ENCODE measurements at places on chromosomes 5 and 9.

DNA sequence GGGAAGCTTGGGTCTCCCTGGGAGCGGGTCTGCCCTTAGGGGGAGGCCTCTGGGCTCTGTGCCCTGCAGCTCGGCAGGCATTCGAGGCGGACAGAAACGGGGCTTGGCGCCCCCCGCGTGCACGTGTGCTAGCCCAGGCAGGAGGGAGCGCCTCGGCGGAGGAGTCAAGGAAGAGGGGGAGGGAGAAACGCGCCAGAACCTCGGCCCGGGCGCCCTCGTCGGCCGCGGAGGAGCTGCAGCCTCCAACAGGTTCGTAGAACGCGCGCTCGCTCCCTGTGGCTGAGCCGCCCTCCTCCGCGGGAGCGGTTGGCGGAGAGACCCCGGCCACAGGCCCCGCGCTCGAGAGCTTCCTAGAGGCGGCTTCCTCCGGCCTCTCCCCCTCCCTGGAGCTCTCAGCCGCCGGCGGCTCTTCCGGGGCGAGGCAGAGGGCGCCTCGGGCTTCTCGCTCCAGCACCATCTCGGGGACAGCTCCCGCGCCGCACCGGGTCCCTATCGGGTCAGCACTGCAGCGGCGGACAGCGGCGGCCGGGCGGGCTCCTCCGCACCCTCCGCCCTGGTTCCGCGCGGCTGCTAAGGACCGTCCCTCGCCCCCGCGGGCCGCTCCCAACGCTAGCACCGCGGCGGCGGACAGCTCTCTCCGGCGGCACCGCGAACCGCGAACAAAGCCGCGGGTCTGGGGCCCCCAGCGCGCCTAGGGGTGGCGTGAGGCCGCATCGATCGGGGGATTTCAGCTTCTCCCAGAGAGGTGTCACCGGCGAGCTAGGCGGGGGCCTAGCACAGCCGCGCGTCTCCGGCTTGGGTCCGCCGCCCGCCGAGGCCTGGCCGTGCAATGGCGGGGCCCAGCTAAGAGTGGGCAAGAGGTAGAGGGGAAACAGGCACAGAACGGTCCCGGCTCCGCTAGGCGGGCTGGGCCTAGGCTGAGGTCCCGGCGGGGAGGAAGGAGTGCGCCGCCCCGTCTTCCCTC, 74.6 kb upstream of the CPLX2 start:
- no peak for DNase-seq

DNA sequence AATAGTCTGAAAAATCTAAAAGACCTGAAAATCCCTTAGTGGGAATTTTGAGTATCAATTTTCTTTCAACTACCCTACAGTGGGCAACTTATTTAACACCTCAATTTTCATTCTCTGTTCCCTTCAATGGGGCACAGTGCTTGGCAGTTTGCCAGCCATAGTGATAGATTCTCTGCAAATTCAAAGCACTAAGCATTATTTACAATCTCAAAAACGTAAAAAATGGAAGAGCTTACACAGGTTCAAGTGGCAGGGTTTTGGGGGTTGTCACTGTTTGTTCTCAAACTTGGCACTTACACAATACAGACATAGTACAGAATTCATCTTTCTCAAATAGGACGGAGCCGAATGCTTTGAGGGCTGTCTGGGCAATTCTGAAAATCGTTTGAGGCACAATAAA, 515.0 kb downstream of the EFNA5 start:
- no peak for DNase-seq

DNA sequence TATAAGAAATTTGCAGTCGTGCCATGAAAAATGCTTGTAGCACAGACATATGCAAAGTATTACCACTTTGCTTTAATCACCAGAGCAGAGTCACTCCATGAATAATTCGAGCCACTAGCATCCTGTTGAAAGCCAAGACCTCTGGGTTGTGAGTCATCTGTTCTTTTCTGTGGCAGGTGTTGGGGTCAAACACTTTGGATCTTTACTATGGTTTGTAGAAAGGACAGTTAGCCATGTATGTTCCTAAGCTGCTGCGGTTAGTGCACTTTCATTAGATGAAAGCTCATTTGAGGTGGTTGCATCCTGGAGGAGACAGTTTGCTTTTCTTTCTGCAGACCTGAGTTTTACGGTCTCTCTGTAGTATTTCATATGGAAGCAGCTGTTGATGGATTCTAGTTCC, 223.7 kb downstream of the DMRT2 start:
- DNase-seq, result no peak

DNA sequence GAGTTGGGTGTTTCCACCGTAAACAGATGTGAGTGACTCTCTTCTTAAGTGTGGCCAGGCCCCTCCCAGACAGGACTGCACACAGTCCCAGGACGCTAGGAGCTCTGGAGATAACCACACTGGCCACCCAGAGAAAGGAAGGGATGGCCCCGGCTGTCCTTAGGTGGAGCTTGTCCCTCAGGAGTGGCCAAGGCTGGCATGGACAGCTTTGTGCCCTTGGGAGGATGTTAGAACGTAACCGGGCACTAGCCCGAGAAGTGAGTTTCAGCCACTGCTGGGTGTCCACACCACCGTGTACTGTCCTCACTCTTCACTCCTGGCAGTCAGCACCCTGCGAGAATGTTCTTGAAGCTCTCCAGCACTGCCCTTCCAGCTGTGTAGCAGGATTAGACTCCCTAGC, 35.8 kb upstream of the FCN2 start:
- DNase-seq, result no peak

GRCh38 chr9:26462213-26462612, 430.4 kb downstream of the CAAP1 start:
- DNase-seq, result no peak

DNA sequence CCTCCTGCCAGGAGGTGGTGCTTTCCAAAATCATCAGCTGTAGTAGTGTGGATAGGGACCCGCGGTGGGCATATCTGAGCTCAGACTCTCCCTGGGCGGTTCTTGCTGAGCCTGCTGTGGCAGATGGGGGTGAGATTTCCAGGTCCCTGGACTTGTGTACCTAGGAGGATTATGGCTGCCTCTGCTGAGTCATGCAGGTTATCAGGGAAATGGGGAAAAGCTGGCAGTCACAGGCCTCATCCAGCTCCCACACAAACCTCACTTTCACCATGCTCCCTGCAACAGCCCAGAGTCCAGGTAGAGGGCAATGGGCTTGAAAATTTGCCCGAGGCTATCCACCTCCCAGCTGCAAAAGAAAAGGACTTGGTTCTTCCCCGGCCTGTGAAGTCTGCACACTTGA, 23.4 kb upstream of the MAMDC2 start:
- DNase-seq, result no peak

DNA sequence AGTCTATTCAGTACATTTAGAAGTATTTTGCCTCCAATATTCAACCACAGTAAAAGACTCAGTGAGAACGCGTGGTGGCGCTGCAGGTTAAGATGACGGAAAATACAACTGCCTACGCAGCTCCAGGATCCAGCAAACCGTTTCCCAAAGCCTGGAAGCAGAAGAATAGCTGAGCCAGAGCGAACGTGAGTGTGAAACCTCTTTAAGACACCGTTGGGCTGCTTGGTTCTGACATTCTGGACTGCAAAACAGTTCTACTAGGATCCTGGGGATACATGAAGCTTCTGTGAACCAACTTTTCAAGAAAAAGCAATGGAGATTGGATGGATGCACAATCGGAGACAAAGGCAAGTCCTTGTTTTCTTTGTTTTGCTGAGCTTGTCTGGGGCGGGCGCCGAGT, at the start of gene PCDHB16:
TSS of gene PCDHB16 (plus strand) at position 140 of the 400 bp plus-strand sequence. CDS start at position 313, 173 bp downstream.
- DNase-seq, result peak; percentile 17

DNA sequence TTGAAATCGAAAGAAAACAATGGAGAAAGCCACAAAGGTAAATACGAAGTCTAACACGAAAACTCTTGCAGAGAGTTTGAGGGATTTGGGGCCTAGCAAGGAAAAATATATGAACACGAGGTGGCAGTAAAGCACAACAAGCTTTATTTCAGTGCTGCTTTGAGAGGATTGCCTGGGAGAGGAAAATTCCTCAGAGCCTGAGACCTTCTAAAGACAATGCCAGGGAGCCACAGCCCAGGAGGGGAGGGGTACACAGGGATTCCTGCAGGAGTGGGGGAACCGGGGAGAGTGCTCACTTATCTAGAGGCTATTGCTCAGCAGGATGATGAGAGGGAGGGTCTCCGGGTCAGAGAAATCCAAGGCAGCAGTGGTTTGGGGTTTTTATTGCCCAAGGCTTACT, 134.9 kb upstream of the ADCY2 start:
- no peak for DNase-seq

DNA sequence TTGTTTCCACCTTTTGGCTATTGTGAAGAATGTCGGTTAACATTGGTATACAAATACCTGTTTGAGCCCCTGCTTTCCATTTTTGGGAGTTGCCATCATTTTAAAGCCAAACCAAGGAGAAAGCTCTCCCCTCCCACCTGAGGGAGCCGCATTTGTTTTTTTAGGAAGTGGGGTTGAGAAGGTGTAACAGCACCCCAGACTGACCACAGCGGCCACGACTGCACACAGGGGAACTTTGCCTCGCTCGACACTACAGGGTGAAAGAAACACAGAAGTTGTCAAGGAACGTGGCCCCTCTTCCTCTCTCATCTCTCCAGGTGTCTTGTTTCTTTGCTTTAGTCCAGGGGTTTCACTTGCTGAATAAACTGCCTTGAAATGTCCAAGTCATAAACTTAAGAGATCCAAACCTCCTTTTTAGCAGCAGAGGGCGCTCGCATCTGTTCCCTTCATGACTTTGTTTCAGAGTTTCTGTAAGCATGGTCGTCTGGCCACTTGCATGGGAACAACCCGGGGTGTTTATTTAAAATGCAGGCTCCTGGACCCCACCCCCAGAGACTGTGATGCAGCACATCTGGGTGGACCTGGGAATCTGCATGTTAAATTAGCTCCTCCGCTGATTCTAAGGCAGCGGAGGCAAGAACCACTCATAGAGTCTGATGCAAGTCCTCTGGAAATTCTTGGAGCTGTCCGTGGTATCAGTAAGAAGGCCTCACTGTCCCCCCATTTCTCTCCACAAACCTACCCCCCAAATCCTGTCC, 2.1 kb upstream of the TTLL11 start:
- DNase-seq, result peak; percentile 69

DNA sequence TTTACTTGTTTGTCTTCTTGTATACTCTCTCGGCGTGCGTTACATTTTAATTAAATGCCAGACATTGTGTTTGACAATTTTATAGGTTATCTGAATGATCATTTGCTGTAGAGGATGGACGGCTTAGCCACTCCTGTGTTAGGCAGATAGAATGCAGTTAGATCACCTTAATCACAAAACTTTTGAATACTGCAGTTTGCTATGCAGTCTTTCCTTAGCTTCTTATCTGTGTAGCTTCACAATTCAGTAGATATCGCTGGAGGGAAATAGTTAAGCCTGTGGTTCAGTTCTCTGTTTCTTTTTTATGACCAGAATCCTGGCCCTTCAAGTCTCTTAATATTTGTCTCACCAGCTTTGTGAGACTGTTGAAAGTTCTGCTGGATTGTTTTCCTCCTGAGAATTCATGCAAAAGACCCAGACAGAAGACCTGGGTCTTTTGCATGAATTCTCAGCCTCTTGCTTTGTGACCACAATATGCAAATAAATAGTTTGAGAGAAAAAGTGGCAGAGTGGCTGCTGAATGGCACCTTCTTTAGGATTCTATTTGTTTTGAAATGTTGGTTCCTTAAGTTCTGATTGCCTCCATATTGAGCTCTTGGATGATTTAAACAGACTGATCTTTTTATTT, 40.2 kb downstream of the RASA1 start:
- no peak for DNase-seq

- no peak for DNase-seq
Observed at GRCh38 chr5:102855681-102856388, 100.7 kb downstream of the PAM start.

GRCh38 chr5:38104497-38105230, 153.7 kb upstream of the EGFLAM start:
- DNase-seq, result no peak

DNA sequence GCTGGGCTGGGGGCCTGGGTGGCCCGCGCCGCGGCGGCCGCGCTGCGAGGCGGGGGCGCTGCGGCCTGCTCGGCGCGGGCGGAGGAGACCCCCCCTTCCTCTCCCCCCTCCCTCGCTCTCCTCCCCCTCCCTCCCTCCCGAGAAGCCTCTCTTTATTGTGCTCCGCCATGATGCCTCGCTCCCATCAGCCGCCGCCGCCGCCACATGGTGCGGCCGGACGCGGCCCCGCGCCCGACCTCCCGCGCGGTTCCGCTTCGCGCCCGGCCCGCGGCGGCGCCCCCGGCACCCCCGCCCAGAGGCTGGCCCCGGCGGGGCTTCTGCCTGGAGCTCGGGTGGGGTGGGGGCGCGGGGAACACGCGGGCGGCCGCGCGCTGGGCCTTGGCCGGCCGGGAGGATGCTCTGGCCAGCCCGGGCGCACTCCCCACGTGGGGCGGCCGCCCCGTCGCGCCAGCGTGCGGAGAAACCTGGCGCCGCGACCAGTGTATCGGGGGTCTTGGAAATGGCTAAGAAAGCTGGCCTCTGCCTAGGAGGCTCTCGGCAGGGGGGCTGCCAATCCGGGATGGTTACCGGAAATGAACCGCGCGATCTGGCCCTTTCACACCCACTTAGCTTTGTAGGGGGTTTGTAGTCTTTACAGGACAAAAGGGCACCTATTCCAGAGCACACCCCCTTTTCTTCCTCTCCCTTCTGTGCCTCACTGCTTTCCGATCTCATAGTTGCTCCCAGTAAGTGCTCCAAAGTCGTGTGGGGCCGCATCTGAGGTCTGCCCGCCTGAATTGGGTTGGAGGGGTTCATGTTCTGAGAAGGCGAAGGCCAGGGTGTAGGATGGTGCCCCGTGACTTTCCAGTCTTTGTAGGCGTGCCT, 1.0 kb downstream of the SET start:
- DNase-seq, result peak; percentile 30

- DNase-seq, result no peak
Observed at GRCh38 chr9:81074221-81074620, 615.1 kb downstream of the TLE1 start.

- no peak for DNase-seq
Observed at GRCh38 chr5:159936686-159937329, 20.5 kb downstream of the ADRA1B start.

DNA sequence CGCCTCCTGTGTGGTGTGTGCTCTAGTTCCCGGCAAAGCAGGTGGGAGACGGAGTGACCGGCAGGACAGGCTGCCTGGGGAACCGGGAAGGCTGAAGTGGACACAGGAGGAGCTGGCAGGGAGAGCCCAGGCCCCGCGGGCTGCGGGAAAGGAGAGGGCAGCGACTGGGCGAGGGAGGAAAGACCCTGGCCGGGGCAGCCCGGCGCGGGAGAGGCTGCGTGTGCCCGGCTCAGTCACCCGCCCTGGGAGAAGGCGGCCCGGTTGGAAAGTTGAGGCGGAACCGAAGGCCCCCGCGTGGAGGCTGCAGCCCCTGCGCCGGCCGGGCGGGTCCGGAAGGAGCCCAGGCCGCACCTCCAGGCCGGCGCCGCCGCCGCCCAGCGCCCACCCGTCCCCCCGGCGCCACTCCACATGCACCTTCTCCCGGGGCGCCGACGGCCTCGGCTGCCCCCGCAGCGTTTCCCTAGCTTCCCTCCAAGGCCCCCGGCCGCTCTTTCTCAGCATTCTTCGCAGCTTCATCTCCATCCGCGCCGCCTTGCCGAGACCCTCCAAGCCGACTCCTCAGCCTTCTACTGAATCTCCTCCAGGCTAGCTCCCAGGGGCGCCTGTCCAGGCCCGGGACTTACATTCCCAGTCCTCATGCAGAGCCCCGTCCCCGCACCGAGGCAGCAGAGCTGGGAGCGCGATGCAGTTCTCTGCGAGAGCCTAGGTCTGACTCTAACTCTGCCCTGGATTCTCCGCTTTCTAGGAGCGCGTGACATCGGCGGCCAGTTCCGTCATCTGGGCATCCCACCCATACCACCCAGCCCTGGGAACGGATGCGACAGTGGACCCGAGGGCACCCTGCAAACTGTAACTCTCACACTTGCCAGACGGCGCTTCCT, 152.0 kb downstream of the ERCC6L2 start:
- DNase-seq, result no peak
